ENCODE measurements at places on chromosomes 4 and X.

GRCh38 chr4:8188085-8188484 is 11.0 kb upstream of the SH3TC1 start:
- H3K27ac ChIP-seq, result peak overlapping the region; percentile 52
- H3K36me3 ChIP-seq, result no peaks in the 10 kb centered on the region
- peaks cover 11% of the 10 kb centered on the region for H3K4me1 ChIP-seq
- DNase-seq, result no peak
- H3K4me3 ChIP-seq, result no peak overlapping the region

- no peaks in the 10 kb centered on the region for H3K4me1 ChIP-seq
- H3K36me3 ChIP-seq, result no peaks in the 10 kb centered on the region
- H3K4me3 ChIP-seq, result peak overlapping the region; percentile 50
- no peaks in the 10 kb centered on the region for H3K27me3 ChIP-seq
- peak overlapping the region; percentile 79 for H3K27ac ChIP-seq
- no peak for DNase-seq
Measured at GRCh38 chrX:73563738-73564068, 706 bp downstream of the CHIC1 start.

- no peaks in the 10 kb centered on the region for H3K27me3 ChIP-seq
- no peaks in the 10 kb centered on the region for H3K36me3 ChIP-seq
- no peaks in the 10 kb centered on the region for H3K4me1 ChIP-seq
- no peak for DNase-seq
- no peak overlapping the region for H3K4me3 ChIP-seq
Measured at GRCh38 chr4:15341733-15342300, 86.0 kb upstream of the C1QTNF7 start.

DNA sequence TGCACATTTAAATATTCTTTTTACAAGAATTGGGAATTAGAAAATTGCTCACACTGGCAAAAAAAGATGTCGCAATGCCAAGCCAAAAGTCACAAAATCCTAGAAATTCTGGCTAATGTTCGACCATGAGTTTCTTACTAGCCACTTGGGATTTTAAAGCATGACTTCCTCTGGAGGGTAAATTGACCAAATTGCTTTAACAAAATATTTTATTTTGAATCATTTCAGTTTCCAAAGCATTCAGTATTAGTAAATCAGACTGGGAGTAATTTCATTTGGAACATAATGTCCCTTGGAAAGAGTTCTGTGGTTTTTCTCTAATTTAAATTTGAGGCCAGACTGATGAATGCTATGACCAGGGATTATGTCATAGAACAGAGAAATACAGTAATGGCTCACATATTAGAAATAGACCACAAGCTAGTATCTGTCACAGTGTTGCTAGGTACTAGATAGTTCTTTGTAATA is 7.6 kb upstream of the CXCL5 start:
- no peak overlapping the region for H3K27ac ChIP-seq
- DNase-seq, result no peak
- no peak overlapping the region for H3K4me3 ChIP-seq
- no peaks in the 10 kb centered on the region for H3K27me3 ChIP-seq
- no peaks in the 10 kb centered on the region for H3K4me1 ChIP-seq

DNA sequence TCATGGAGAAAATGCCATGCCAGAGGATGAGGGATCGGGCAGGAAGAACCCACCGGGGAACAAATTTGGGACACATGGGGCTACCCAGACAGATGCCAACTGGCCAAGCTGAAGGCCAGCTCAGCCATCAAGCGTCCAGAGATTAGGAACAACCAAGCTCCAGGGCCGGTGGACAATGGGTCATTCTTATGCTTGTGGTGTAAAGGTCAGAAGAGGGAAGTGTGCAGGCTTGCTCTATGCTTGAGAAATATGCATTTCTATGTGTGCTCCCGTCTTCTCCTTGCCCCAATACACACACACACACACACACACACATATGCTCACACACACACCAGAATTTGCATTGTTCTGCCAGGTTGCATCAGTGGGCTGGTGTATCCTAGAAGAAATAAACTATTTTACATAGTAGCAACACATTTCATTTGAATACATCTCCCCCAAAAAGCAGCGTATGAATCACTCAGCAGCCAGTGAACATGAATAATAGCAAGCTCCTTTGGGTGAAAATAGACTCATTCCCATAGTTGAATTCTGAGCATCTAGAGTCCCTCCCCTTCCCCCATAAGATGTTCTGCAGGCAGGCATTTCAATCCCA is 201.9 kb upstream of the PPARGC1A start:
- no peak overlapping the region for H3K4me3 ChIP-seq
- H3K27ac ChIP-seq, result no peak overlapping the region
- H3K4me1 ChIP-seq, result no peaks in the 10 kb centered on the region
- no peak for DNase-seq
- no peaks in the 10 kb centered on the region for H3K36me3 ChIP-seq

Measured in prostate gland (tissue), 2 donors.